ENCODE measurements at places on chromosomes 1 and 21.

DNA sequence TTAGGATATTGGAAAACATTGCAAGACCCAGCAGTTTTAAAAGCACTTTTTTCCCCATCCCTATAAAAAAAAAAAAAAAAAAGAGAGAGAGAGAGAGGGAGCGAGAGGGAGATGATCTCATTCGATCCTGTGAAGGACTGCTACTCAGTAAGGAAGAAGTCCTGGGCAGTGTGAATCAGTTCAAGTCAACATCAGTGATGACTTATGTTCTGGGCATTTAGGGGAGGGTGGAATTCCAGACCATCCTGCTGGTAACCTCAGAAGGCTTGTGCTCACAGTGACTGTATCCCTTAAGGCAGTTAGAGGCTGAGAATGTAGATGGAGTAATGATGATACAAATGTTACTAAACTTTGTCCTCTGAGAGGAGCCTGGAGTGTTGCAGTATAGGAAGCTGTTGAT lies 151.4 kb downstream of the TGFB2 start:
- DNase-seq, result no peak

GRCh38 chr1:51689075-51689440 lies 72.2 kb downstream of the OSBPL9 start:
- DNase-seq, result no peak

GRCh38 chr1:172554915-172555314 lies 22.0 kb downstream of the SUCO start:
- DNase-seq, result no peak

DNA sequence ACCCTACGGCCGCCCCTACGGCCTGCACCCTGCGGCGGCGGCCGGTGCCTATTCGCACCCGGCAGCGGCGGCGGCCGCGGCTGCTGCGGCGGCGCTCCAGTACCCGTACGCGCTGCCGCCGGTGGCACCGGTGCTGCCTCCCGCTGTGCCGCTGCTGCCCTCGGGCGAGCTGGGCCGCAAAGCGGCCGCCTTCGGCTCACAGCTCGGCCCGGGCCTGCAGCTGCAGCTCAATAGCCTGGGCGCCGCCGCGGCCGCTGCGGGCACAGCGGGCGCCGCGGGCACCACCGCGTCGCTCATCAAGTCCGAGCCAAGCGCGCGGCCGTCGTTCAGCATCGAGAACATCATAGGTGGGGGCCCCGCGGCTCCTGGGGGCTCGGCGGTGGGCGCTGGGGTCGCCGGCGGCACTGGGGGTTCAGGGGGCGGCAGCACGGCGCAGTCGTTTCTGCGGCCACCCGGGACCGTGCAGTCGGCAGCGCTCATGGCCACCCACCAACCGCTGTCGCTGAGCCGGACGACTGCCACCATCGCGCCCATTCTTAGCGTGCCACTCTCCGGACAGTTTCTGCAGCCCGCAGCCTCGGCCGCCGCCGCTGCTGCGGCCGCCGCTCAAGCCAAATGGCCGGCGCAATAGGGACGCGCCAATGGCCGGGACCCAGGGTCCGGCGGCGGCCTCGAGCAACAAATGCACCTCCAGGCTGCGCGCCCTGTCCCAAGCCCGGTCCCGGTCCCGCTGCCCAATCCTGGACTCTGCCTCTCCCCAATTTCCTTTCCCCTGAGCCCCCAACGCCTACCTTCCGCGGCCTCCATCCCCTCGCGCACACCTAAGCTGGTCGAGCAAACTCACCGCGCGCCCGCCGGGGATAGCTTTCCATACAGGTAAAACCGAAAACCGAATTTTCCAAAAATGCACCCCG lies 1.8 kb downstream of the FOXD3 start:
- no peak for DNase-seq

GRCh38 chr1:9701665-9702064 lies 50.1 kb downstream of the PIK3CD start:
- no peak for DNase-seq

- no peak for DNase-seq
Observed at GRCh38 chr21:44947111-44947929, 7.5 kb downstream of the SLX9 start.

- no peak for DNase-seq
Observed at GRCh38 chr21:16644685-16645084, 868.2 kb upstream of the CXADR start.
